Caki2 (cell line): ENCODE measurements at places on chromosomes 6 and 20. TPM values are rescaled to one million over a fixed set of nuclear protein-coding genes. Genes with fewer than 3 reads are reported as not detected.

GRCh38 chr20:46544576-46544975, 5.9 kb downstream of the OCSTAMP start:
- DNase-seq = no peak

DNA sequence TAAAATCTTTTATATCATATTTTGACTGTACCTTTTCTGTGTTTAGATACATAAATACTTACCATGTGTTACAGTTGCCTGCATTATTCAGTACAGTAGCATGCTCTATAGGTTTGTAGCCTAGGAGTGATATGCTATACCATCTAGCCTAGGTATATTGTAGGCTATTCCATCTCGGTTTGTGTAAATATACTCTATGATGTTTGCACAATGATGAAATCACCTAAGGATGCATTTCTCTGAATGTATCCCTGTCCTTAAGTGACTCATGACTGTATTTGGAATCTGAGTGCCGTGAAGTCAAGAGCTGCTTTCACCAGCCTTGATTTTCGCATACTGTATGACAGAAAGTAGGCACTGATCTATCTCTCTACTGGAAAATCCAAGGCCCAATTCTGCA, 129.9 kb downstream of the UTRN start:
- DNase-seq = no peak

- no peak for DNase-seq
Observed at GRCh38 chr6:42783876-42784642, 2.2 kb downstream of the BICRAL start.

The RGS17 gene
- total RNA-seq = 9.3 and 14.4 TPM in 2 replicates

The BTN1A1 gene
- total RNA-seq = 0.47 TPM in 1 of 2 replicates, not detected in the other
